ENCODE measurements at places on chromosomes 3 and 15.

DNA sequence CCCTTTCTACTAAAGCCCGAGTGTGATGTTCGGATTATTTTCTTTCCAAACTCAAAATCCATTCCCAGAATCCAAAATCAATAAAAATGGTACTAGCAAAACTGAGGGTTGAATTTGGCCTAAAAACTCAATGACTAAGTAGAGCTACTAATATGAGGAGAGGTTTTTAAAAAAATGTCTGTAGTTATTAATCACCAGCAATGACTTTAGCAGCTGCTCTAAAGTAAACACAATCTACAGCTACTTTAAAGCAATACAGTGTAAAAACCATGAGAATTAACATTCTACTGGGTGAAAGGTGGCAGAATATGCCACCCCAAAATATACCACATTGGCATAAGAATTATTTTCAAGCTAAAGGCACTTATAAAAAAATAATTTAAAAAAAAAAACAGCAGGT is 23.5 kb downstream of the FHIT start:
- DNase-seq: no peak

- no peak for DNase-seq
These were observed 698 bp downstream of the MELTF start for GRCh38 chr3:197028728-197029510.

GRCh38 chr3:137121704-137122314 is 164.0 kb downstream of the IL20RB start:
- no peak for DNase-seq

- no peak for DNase-seq
These were observed 751.9 kb downstream of the ROBO1 start for GRCh38 chr3:79015854-79016253.

- no peak for DNase-seq
These were observed 402.6 kb upstream of the GBE1 start for GRCh38 chr3:82163907-82164520.

DNA sequence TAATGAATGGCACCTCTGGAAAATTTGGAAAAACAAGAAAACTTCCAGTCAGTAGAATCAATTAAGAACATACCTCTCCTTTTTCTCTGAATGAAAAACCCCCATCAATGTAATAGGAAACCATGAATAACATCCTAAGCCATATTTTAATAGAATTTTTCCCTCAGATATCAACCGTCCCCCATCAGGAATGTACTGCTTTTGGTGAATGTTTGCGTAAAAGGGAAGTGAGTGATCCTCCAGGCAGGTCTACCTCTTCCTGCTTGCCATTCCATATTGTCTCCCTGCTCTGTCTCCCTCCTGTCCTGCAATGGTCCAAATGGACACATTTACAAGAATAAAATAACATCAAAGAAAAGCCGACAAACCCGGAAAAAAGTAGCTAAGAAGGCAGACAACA is 30.8 kb downstream of the LAMP3 start:
- DNase-seq: no peak

All from DMS 273 treated with DMSO at 0.1 percent for 48 hours (cell line).